ENCODE measurements at places on chromosomes 13 and 19.

DNA sequence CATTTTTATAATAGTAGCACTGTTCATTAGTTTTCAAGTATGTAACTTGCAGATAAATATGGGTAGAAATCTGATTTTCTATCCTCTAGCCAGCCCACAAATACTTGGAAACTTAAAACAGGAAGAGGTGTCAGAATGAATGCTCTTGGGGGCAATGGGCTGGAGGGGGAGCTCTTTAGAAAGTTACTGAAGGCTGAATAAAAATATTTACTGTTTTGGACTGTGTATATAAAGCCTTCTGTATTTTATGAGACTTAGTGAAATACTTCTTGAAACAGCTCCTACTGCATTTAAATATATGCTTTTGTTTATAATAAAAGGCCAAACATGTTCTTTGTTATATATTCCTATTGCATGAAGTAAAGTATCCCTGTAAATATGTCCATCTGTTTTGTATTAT lies 138.8 kb downstream of the RGCC start:
- no peak for DNase-seq

- DNase-seq: no peak
These were observed 101.2 kb upstream of the RAP2A start for GRCh38 chr13:97332742-97333141.

GRCh38 chr19:35095667-35096368 lies 19.8 kb upstream of the FXYD3 start:
- no peak for DNase-seq

- DNase-seq: no peak
These were observed 279.6 kb downstream of the PCDH20 start for GRCh38 chr13:61136093-61136492.

DNA sequence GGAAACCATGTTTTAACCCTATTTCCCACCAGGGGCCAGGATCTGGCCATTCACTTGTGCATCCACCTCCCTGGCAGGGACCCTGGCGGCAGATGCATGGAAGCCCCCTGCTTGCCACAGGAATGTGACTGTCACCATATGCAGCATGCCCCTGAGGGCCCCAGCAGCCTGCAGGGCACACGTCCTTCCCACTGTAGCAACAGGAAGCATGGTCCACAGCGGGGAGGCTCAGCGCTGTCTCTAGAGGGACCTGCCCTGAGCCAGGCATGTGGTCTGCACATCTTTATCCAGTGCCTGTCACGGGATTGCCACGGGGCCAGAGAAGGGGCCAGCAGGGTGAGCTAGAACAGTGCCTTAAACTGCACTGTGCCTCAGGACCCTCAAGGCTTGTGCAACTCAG lies 34.9 kb upstream of the MCF2L start:
- no peak for DNase-seq

- DNase-seq: no peak
These were observed 1.6 kb downstream of the GPC5 start for GRCh38 chr13:91400063-91400399.

DNA sequence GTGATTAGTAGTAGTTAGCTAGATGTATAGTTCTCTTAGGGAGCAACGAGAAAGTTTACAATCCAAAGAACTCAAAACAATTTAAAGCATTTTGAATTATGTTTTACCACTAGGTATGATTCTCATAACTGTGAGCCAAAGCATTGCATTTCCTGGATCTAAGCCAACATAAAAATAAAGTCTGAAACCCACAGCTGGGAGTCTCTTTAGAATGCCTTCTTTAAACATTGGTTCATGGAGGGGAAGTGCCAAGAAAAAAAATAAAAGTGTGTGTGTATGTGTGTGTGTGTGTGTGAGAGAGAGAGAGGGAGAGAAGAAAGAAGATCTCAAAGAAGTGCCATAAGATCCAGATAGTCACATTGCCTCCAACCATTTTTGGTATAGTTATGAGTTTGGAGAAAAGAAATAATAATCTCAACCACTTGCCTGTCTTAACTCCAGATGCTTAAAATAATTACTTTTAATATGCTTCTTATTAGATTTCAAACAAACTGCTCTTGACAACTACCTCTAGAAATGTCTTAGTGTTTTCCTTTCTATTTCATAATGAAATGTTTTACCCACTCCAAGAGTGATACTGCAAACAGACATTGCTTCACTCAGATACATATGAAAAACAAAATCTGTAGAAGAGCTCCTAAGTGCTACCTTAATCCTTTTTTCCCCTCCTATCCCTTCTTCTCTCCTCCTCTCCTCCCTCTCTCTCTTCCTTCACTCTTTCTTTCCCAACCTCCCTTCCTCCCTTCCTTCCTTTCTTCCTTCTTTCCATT lies 554.1 kb downstream of the KCTD12 start:
- DNase-seq: no peak

Measured in activated CD4-positive, alpha-beta T cell treated with anti-CD3 and anti-CD28 coated beads, Interleukin-2, amount 50 U/mL, for 24 hours (primary cell).